ENCODE measurements at places on chromosomes 2 and 18.

GRCh38 chr2:169018390-169018789 lies 12.7 kb downstream of the ABCB11 start:
- DNase-seq = no peak

- DNase-seq = no peak
Measured at GRCh38 chr18:56165601-56166355, 472.6 kb downstream of the TXNL1 start.

GRCh38 chr2:5937851-5938565 lies 245.8 kb downstream of the SOX11 start:
- no peak for DNase-seq

- DNase-seq = no peak
Measured at GRCh38 chr2:10321622-10322021, 18.9 kb downstream of the HPCAL1 start.

- DNase-seq = no peak
Measured at GRCh38 chr2:117832332-117832731, 17.8 kb downstream of the DDX18 start.

GRCh38 chr2:215371915-215372897 lies 60.3 kb downstream of the ATIC start:
- DNase-seq = no peak

DNA sequence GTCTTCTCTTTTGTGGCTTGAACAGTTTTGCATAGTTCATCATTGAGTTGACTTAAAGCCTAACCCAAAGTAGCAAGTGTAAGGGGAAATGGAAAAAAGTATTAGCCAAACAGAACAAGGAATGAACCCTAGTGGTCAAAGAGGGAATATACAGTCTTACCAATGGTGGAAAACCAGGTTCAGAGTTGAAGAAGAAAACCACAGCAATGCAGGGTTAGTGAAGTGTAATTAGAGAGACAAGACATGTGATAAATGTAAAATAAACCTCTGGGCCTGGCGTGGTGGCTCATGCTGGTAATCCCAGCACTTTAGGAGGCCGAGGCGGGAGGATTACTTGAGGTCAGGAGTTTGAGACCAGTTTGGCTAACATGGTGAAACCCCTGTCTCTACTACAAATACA lies 2.4 kb downstream of the TTN start:
- DNase-seq = no peak

- DNase-seq = no peak
Measured at GRCh38 chr2:115609978-115610377, 1167.5 kb downstream of the DPP10 start.

- DNase-seq = no peak
Measured at GRCh38 chr18:54503131-54503894, 87.7 kb upstream of the DYNAP start.

GRCh38 chr2:58137856-58138255 lies 91.2 kb downstream of the VRK2 start:
- no peak for DNase-seq

DNA sequence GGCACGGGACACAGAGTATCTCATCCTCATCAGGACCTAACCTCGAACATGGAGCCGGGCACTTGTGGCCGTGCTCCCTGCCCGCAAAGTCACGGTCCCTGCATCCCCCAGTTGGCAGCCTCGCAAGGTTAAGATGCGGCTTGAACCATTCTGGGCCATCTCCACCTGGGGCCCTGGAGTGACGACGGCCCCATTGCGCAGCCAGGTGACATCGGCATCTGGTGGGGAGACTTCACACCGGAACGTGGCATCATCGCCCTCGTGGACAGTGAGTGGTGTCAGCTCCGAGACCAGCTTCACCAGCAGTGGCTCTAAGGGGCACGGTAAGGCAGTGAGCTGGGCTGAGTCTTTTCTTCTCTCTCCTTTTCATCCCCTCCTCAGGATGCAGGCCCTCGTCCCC lies 12.6 kb downstream of the TMEM198 start:
- DNase-seq = no peak

DNA sequence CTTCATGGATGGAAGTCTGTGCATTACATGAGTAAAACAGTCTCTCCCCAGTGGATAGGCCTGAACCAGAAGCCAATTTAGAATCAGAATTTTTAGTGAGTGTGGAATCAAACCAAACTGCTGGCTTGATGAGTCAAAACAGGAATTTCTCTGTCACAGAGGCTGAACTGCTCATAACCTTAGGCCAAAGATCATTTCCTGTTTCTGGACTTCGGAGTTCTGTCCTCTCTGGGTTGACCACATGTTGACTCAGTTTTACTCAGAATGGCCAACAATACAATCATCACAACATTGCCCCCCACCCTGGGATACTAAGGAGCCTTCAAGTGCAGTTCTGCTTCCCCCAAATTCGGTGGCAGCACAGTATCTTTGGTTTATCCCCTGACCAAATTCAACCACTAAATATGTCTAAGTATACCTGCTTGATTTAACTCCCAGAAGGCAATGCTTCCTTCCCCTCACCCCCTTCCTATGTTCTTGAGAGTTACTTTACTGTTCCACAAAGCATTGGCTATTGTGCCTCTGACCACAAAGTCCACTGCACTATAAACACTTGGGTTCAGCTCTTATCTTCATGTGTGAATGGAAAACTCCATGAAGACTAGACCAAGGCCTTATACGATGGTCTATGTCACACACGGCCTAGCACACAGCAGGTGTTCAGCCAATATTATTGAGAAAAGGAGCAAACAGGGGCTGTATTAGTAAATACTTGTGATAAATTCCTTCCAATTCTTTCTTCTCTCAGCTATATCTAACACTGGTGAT lies 67.8 kb downstream of the NXPH2 start:
- DNase-seq = no peak

DNA sequence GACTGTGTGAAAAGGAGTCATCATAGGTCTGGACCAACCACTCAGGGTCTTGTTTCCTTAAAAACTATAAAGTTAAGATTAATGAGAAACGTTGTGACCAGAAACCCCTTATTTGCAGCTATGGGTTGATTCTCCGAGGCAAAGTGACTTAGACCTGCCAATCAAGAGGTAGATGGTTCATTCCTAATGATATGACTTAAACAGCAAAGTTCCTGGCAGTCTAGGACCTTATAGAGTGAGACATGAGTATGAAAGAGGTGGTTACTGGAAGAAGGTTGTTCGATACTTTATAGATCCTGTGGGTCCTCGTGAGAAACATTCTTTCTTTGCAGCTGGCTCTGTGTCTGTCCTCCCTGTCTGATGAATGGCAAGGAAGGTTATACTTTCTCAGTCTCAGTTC lies 8.0 kb downstream of the SFXN5 start:
- no peak for DNase-seq

- DNase-seq = no peak
Measured at GRCh38 chr2:45869165-45869501, 217.7 kb downstream of the PRKCE start.

DNA sequence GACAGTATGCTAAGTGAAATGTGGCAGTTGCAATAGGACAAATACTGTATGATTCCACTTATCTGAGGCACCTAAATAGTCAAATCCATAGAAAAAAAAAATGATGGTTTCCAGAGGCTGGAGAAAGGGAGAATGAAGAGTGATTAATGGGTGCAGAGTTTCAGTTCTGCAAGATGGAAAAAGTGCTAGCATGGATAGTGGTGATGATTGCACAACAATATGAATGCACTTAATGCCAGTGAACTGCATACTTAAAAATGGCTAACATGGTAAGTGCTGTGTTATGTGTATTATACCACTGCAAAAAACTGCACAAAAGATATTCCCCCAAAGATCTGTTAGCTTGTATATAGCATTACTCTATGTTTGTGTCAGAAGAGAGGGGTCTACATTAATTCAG lies 185.4 kb downstream of the INHBB start:
- no peak for DNase-seq

- no peak for DNase-seq
Measured at GRCh38 chr2:120866483-120867140, 130.9 kb downstream of the GLI2 start.

- no peak for DNase-seq
Measured at GRCh38 chr2:10253596-10254372, 48.9 kb upstream of the HPCAL1 start.

- no peak for DNase-seq
Measured at GRCh38 chr2:64504774-64505720, 19.1 kb upstream of the AFTPH start.

GRCh38 chr2:173353556-173353955 lies 1.1 kb upstream of the CDCA7 start:
- DNase-seq = no peak

GRCh38 chr2:110149330-110150220 lies 34.0 kb upstream of the MALL start:
- no peak for DNase-seq

DNA sequence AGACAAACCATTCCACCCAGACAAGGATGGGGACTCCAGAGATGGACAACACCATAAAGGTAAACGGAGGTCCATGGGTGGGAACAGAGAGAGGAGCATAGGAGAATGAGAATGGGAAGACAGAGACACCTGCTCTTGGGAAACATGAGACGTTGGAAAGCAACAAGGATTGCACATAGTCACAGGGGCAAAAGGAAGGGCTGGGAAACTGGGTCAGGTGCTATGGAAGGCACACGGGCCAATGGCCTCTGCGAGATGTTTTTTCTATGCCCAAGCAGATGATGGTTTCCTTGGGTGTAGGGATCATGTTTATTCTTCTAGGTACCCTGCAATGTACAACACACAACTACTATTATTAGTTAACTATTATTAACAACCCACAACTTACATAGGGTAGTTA lies 143.6 kb upstream of the AGAP1 start:
- no peak for DNase-seq

DNA sequence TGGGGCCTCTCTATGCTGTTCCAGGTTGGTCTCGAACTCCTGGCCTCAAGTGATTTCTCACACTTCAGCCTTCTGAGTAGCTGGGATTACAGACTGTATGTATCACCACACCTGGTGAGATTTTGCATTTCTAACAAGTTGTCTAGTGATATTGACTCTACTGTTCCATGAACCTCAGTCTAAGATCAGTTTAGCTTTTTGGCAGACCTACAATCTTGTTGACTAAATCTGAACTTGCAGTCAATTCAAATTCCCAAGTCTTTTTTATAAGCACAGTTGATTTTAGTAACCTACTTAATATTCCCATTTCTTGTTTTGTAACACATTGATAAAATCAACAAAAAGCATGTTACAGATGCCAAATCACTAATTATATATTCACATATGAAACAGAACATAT lies 266.1 kb upstream of the CYP26B1 start:
- DNase-seq = no peak

DNA sequence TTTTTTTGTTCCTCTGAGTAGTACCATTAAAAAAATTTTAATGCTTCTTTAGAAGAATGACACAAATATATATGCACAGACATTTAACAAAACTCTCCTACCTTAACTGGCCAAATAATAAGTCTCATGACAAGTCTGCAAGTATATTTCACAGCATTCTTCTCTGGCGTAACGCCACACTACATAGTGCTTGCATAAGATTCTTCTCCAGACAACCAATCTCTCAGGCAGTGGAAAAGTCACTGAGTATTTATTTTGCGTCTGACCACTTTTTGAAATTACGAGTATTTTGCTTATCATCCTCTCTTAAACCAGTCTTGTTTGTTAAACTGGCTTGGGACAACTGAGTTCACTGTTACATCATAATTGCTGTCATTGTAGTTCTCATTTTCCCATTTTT lies 749.2 kb downstream of the ADCYAP1 start:
- no peak for DNase-seq

- no peak for DNase-seq
Measured at GRCh38 chr2:140247451-140248195, 1467.4 kb upstream of the NXPH2 start.

DNA sequence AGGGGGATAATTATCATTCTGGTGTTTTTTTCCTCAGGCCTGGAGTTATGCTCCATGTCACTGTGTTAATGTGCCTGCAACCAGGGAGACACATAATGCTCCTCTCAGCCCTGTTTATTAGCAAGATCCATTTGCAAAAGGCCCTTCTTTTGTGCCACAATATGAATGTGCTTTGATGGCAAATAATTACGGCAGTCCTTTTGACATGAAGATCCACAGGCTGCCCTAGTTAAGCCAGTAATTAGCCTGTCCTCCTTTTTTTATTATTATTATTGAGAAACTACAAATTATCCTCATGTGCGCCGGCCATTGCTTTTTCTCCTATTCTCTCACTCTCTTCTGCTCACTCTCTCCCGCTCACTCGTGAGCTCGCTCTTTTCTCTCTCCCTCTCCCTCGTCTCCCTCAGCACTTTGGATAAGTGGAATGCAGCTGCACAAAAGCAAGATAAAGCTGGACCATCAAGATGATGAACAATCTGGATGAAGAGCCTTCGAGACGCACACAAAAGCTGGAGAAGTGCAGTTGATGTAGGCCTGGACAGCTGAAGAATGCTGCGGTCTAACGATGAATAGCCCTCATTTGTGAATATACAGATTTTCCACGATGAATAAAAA lies 762.3 kb downstream of the BCL11A start:
- no peak for DNase-seq

DNA sequence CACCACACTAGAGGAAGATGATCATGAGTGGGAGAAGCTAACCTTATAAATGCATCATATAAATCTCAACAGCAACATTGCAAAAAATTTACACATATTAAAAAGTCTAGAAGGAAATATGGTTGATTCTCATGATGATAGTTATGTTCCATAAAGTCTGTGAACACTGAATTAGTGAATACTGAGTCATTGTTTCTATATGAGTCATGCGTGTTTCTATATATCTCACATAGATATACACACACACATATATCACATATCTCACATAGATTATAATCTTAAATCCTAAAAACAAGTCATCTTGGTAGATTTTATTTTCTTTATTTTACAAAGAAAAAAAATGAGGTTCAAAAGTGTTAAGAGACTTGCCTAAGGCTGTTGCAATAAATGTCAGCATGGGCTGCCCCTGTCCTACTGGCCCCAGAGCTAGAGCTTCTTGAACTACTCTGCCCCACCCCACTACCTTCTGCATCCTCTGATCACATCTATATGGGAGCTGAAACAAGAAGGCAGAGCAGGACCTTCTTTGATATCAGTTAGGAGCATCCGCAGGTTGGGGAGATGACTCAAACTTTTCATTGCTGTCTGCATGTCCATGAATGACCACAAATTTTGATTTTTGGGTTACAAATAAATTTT lies 81.8 kb upstream of the ADAM23 start:
- DNase-seq = no peak

GRCh38 chr2:195769975-195770374 lies 112.9 kb downstream of the SLC39A10 start:
- no peak for DNase-seq

DNA sequence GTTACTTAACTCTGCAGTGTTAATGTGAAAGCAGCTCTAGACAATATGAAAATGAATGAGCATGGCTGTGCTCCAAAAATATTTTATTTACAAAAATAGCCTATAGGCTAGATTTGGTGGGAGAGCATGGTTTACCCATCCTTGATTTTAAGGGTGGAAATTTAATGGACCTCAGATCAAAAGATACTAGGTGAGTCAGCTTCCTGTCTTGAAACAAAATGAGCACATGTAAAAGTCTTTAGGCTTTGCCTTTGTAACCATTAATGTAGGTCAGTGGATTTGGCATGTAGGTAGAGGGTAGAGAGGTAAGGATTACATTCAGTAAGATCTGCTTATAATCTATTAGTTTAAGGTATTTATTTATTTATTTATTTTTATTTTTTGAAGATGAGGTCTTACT lies 72.7 kb downstream of the GREB1L start:
- no peak for DNase-seq

GRCh38 chr2:39203382-39203781 lies 40.4 kb downstream of the CDKL4 start:
- no peak for DNase-seq
